ENCODE measurements at places on chromosomes 5 and 9. TPM values are rescaled to one million over a fixed set of nuclear protein-coding genes. Genes with fewer than 3 reads are reported as not detected.

The CCL21 gene
- 24.5 TPM for total RNA-seq

The LPCAT1 gene
- total RNA-seq: 23.9 TPM

The MYMK gene
- total RNA-seq: not detected

- H3K27me3 ChIP-seq: no peaks in the 10 kb centered on the region
- H3K4me3 ChIP-seq: no peak overlapping the region
Observed at GRCh38 chr5:88405783-88406182, 137.1 kb upstream of the TMEM161B start.

GRCh38 chr5:167358868-167359492, 932.5 kb upstream of the WWC1 start:
- H3K27ac ChIP-seq: no peak overlapping the region
- no peaks in the 10 kb centered on the region for H3K27me3 ChIP-seq
- no peak overlapping the region for H3K4me3 ChIP-seq
- no peak for DNase-seq
- H3K4me1 ChIP-seq: no peaks in the 10 kb centered on the region

DNA sequence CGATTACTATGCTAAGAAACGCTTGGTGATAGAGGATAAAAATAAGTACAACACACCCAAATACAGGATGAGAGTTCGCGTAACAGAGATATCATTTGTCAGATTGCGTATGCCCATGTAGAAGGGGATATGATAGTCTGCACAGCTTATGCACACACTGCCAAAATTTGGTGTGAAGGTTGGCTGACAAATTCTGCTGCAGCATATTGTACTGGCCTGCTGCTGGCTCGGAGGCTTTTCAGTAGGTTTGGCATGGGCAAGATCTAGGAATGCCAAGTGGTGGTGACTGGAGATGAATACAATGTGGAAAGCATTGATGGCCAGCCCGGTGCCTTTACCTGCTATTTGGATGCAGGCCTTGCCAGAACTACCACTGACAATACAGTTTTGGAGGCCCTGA, 208.4 kb downstream of the PDZD2 start:
- no peak for DNase-seq
- no peaks in the 10 kb centered on the region for H3K27me3 ChIP-seq
- no peak overlapping the region for H3K27ac ChIP-seq

GRCh38 chr9:128160603-128160987, 530 bp downstream of the BBLN start:
- H3K4me1 ChIP-seq: no peaks in the 10 kb centered on the region
- H3K27me3 ChIP-seq: no peaks in the 10 kb centered on the region

GRCh38 chr5:84573017-84573712, 188.5 kb upstream of the EDIL3 start:
- no peaks in the 10 kb centered on the region for H3K4me1 ChIP-seq
- no peaks in the 10 kb centered on the region for H3K27me3 ChIP-seq
- H3K27ac ChIP-seq: no peak overlapping the region
- no peak for DNase-seq
- no peak overlapping the region for H3K4me3 ChIP-seq

GRCh38 chr5:174533751-174534241, 190.6 kb upstream of the MSX2 start:
- H3K27ac ChIP-seq: no peak overlapping the region
- H3K36me3 ChIP-seq: no peaks in the 10 kb centered on the region
- no peak overlapping the region for H3K4me3 ChIP-seq
- DNase-seq: no peak
- no peaks in the 10 kb centered on the region for H3K4me1 ChIP-seq
- no peaks in the 10 kb centered on the region for H3K27me3 ChIP-seq
